ENCODE measurements at places on chromosomes 13 and 19.

- no peak for DNase-seq
Measured at GRCh38 chr19:1765232-1765903, 12.1 kb downstream of the ONECUT3 start.

DNA sequence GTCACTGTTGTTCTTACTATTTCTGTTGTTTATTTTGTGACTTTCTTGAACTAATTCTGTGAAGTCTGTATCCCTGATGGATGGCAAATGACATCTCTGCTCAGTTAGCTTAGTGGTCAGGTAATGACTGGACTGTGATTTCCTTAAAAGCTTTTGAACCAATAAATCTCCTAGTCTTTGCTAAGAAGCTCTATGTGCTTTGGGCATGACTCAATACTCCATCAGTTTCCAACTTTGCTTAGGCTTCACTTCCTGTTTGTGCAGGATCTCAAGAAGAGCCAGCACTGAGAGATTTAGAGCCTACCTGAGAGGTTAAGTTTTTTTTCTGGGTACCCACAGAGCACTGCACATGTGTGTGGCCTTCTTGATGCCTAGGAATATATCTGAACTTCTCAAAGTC lies 329.7 kb upstream of the HTR2A start:
- DNase-seq = no peak

DNA sequence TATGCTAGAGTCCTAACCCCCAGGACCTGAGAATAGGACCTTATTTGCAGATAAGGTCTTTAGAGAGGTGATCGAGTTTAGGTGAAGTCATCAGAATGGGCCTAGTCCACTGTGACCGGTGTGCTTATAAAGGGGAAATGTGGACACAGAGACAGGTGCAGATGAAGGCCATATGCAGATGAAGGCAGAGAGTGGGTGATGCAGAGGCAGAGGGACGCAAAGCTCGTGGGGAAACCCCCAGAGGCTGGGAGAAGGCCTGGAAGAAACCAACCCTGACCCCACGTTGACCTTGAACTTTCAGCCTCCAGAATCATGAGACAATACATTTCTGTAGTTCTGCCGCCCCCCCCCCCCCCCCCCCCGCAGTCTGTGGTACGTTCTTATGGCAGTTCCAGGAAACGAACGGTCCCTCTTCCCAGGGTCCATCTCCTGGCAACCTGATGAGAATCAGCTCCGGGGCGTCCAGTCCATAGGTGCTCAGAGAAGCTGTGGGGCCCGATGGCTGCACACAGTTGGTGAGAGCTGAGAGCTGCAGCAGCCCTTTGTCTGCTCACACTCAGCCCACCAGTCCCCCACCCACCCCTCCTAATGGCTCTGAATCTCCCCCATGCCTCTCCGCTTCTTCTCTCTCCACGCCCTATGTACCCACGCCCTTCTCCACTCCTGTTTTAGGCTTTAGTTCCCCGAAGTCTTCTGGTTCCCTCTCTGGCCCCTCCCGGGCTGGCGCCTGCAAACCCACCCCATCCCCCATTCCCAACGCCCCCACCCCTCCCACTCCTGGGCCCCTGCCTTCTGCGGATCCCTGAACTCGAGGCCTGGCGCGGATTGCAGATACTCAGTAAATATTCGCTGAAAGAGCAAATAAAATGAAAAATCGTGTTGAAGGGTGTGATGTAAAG lies 218.3 kb upstream of the MAB21L1 start:
- DNase-seq = no peak

DNA sequence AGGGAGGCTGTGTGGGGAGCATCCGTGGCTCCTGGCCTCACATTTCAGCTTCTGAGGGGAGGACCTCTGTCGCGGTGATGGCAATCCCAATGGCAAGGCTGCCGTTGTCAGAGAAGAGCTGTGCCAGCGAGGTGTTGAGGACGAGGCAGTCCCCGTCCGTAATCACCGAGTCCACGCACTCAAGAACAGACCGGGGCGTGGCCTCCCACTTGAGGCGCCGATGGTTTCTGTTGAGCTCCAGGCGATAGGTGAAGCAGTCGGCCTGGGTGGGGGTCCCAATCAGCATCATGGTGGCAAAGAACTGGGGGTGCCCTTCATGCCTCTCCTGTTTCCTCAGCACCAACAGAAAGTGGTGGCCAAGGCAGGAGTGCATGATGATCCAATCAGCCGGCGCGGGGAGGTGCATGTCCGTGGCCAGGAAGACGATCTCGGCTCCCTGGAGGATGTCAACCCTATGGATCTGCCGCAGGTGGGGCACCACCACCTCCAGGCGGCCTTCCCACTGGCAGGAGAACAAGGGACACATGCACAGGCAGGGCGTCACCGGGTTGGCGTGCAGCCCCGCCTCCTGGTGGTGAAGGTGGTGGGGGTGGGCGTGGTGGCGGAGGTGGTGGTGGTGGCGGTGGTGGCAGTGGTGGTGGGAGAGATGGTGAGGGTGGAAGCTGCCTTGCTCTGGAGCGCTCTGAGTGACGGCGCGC lies 68.1 kb downstream of the SIAH3 start:
- DNase-seq = no peak

GRCh38 chr13:37288057-37288720 lies 182.7 kb upstream of the CSNK1A1L start:
- no peak for DNase-seq

GRCh38 chr13:44274771-44275205 lies 98.8 kb upstream of the SERP2 start:
- no peak for DNase-seq

DNA sequence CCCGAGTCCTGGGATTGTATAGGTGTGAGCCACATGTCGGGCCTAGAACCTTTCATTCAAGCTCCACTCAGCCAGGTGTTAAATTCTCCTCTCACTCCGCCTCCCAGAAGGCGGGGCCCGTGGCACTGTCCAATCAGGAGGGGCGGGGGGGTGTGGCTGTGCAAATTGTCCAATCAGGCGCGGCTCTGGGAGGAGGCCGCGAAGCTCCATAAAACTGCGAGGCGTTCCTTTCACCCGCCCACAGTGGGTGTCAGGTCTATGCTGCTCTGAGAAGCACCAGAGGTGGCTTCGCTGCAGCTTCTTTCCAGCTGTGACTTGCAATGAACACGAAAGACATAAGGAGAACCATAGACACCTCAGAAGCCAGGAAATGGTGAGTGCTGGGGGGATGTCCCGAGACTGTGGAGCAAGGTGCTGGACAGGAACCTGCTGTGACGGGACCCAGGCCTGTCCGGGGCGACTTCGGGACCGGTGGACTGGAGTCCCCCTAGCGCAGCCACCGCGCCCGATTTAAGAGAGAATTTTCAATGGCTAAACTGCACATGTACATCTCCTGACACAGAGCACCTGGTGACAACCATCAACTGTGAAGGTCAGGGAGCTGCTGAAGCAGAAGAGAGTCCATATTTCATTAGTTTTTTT lies 3.0 kb upstream of the ZNF136 start:
- DNase-seq = no peak

DNA sequence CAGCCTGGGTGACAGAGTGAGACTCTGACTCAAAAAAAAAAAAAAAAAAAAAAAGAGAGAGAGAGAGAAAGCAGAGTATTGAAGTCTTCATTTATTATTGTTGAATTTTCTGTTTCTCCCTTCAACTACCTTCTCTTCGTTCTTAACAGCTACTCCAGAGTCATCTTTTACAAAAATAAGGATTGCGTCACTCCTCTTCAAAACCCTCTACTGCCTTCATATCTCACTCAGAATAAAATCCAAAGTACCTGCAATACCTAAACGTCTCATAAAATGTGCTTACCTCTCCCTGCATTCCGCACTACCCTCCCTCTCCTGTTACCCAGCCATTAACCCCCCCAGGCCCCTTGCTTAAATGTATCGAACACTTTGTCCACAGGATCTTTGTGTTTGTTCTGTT lies 17.4 kb upstream of the RPL21 start:
- DNase-seq = no peak

- no peak for DNase-seq
Measured at GRCh38 chr19:10835089-10835753, 791 bp downstream of the TMED1 start.

DNA sequence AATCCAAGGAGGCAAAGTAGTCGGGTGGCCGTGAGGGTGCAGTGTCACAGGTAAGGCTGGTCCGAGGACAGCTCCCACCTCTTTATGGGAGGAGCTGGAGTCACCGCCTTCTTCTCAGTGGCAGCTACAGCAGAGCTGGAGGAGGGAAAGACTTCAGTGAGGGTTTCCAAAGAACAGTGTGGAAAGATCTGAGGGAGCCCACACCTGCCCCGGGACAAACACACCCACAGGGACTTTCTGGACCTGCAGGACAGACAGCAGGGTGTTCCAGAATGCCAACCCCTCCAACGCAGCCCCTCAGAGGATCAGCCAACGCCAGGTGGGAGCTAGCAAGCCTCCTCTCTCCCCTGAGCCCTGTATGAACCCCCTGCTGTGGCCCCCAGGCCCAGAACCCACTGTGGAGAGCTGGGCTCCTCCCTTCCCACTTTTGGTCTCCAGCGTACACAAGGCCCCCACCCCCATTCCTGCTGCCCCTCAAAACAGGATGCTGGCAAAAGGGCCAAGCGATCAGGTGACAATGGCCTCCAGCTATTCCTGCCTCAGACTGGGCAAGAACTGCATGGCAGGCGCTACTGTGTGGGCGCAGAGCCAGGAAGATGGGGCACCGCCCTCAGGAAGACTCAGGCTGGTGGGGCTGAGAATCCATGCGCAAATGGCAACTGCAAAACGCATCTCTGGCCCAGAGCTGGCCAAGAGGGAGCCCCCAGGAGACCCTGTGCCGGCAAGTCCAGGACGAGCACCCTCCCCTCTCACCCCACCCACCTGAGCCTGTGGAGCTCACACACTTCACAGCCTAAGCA lies 3.5 kb upstream of the CD320 start:
- no peak for DNase-seq

DNA sequence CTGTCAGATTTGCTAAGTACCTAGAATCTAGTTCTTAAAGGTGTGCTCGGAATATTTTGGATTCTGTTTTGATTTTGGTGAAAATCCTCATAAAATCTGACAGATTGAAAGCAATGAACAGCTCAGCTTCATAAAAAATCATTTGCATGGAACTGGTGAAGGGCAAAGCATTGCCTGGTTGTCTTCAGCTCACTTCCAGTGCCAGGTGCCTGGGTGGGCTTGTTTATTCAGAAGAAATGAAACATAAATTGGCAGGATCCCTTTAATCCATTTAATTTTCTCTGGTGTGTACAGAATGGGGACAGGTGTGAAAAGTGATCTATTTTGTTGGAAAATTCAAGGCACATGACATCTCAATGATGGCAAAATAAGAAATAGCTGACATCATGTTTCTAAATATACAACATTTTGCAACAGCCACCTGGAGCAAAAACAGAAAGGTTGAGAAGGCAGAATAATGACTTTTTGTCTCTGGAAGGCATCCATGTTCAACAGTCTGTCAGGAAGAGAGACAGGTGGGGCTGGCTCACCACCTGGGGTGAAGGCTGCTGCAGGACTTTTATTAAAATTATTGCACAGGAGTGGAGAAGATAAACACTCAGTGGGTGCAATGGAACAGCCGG lies 52.2 kb downstream of the RFC3 start:
- no peak for DNase-seq

DNA sequence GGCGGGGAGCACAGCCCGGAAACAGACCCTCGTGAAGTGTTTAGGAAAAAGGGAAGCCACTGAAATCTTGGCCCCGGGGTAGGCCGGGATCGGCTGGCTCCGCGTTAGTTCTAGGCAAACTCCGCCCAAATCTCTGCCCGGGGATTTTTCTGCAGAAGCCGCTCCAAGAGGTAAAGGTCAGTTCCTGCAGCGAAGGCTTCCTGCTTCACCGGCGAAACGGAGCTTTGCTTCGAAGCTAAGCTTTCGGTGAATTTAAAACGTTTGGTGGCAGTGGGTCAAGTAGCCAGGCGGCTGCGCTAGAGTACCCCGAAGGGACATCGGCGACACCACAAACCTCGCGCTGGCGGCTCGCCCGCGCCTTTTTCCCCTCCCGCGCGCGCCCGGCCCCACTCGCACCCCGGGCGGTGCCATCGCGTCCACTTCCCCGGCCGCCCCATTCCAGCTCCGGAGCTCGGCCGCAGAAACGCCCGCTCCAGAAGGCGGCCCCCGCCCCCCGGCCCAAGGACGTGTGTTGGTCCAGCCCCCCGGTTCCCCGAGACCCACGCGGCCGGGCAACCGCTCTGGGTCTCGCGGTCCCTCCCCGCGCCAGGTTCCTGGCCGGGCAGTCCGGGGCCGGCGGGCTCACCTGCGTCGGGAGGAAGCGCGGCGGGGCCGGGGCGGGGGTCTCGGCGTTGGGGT lies 441 bp downstream of the GJB2 start:
- DNase-seq = no peak

- no peak for DNase-seq
Measured at GRCh38 chr13:114002009-114002544, 28.2 kb upstream of the C13orf46 start.

DNA sequence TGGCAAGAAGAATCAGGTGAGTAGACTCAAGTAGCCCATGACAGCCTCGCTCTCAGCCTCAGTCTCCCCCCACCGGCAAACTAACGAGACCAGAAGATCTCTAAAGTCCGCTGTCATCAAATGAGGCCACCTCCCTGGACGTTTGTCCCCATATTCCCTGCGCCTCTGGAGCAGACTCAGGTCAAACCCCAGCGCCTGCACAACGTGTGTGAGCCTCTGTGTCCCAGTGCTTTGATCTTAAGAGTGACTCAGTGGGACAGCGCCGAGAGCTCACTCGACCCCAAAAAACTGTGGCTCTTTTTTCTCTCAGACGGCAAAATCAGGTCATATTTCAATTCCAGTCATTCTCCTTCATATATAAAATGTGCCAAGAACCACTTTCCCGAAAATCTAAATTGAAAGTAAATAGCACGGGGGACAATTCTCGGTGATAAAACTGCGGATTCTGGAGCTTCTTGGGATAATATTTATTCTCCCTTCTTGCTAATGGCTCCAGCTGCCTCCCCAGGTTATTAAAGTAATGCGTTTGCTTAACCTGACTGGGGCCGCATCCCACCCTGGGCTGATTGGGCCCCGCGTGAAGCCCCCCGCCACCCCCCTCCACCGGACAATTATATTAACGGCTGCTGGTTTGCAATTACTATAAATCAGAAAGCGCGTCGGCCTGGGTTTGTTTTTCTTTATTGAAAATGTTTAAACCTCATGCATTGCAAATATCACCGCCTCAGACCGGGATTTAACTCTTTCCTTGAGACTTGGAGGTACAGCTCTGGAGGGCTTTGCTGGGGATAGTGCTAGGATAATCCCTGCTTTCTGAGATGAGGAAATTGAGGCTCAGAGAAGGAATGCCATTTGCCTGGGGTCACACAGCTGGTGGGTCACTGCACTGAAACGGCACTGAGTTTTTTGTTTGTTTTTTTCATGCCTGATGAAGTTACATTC lies 37.5 kb upstream of the ZNRF4 start:
- no peak for DNase-seq

- DNase-seq = no peak
Measured at GRCh38 chr13:75566658-75567057, 17.1 kb downstream of the UCHL3 start.

- DNase-seq = no peak
Measured at GRCh38 chr19:40625406-40626120, 24.4 kb downstream of the LTBP4 start.

DNA sequence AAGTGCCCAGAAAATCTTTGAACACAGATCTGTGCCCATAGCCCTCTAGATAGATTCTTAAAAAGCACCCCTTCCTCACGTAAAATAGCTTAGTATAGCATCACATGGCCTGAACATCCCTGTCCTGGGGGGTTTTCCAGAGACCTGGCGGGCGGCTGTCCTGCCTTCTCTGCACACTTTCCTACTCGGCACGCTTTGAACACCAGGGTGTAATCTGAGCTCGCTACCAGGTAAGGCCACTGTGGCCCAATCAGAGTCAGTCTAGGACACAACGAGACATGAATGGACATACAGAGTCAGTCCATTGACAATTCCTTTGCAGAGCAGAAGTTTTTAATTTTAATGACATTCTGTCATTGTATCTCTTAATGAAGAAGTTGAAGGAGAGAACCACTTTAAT lies 8.1 kb downstream of the CYP2A13 start:
- DNase-seq = no peak
